ENCODE measurements at places on chromosomes 16 and 17. TPM values are rescaled to one million over a fixed set of nuclear protein-coding genes. Genes with fewer than 3 reads are reported as not detected.

UBALD2 gene
- 177 TPM for total RNA-seq

XAF1 gene
- not detected for total RNA-seq

IRF8 gene
- total RNA-seq, result 0.34 TPM

TGFB1I1 gene
- 53.7 TPM for total RNA-seq

CRLF3 gene
- total RNA-seq, result 14.6 TPM

SPATA32 gene
- 0.15 TPM for total RNA-seq
